Activated CD4-positive, alpha-beta T cell treated with anti-CD3 and anti-CD28 coated beads for 24 hours (primary cell): ENCODE measurements at places on chromosomes 1 and 21.

- no peak for DNase-seq
Measured at GRCh38 chr21:40505681-40506080, 341.3 kb downstream of the DSCAM start.

DNA sequence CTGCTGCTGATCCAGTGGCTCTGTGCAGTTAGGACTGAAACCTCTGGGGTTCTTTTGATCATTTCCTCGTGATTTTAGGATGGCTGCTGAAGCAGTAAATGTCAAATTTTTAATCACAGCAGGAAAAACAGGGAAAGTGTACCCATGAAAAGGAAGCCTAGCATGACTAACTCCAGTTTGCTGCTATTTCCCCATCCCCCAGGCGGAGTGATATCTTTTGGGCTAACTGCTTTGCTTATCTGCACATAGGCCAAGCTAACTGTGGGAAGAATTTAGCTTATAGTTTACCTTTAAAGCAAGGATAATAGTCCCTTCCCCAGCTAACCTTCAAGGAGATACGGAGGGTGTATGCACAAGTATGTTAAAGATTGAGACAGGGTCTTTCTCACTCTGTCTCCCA, 149.8 kb upstream of the TNR start:
- no peak for DNase-seq

- no peak for DNase-seq
Measured at GRCh38 chr21:45699251-45699942, 55.9 kb downstream of the PCBP3 start.

DNA sequence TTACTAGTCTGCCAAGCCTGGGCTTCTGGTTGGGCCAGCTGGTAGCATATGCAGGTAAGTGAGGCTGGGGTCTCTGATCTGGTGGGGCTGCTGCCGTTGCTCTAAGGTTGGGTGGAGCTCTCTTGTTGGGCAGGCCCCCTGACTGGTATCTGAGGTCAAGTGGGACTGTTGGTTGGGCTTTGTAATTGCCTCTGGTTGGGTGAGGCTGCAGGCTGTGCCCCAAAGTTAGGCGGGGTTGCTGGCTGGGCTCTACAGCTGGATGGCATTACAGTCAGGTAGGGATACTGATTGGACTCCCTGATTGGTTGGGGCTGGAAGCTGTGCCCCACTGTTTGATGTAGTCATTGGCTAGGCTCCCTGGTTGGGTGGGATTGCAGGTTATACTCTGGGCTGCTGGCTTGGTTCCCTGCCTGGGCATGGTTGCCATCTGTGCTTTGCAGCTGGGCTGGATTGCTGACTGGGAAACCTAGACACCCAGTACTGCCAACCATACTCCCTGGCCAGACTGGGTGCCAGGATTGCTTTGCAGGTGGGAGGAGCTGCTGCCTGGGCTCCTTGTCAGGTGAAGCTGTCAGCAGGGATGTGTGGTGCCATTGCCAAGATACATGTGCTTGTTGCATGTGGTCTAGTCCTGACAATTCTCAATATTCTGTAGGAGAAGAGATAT, 130.5 kb downstream of the RABGAP1L start:
- DNase-seq, result no peak

DNA sequence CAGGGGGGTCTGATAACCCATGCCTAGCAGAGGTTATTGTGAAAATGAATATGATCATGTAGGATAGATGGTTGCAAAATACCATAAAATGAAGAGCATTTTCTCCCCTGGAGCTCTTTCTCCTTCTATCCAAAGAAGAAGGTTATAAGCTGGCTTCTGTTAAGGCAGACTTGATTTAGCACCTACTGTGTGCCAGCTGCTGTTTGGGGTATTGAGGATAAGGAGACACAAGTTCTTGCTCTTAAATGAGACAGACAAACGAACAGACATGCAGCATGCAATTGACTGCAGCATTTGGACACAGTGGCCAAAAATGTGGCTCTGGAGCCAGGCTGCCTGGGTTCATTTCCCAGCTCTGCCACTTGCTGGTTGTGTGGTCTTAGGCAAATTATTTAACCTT, 39.8 kb upstream of the ID3 start:
- DNase-seq, result no peak

DNA sequence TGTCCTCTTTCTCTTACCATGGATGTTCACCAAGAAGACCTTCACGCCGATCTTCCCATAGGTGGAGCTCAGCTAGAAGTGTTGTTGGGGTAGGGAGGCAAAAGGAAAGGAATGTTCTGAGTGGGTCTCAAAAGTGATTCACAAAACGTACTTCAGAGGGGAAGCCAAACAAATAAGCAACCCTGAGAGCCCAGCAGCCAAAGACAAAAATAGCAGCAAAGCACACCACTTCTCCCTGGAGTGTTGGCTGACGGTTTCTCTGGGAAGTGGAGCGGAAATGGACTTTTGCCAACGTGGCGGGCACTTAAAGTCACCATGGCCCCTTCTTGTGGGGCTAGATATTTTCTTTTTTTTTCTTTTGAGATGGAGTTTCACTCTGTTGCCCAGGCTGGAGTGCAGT, 23.1 kb downstream of the SLC26A9 start:
- no peak for DNase-seq

- DNase-seq, result no peak
Measured at GRCh38 chr1:184517130-184517529, 130.3 kb downstream of the C1orf21 start.

DNA sequence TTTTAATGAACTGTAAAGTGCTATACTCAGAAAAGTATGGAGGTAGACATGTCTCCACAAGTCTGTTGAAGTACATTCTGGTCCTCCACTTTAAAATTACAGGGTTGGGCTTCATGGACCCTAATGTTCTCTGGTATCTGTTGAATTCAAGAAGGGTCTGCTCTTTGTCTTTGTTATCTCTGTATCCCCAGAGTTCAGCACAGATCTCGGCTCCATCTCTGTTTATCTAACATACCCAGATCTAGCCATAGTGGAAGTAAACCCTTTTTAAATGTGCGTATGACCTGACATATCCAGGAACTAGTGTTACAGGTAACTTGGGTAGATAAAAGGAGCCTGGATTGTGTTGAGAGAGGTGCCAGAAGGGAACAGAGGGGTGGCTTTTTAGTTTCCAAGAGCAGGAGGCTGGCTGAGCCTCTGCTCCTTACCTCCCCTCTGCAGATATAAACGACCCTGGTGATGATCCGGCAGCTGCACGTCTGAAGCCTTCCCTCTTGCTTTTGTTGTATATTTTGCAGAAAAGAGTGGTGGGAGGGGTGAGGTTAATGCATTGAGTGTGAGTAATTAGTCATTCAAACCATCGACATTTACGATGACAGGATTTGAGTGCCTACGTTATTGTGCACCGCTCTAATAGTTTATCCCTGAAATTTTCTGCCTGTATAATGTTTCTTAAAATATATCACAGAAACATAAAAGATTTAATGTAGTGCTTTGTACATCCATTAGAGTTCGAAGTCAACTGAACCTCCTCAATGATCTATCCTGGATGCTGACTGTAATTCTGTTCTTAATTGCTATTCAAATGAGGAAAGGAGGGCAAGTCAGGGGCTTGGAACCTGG, 30.8 kb downstream of the ELAVL4 start:
- DNase-seq, result no peak

DNA sequence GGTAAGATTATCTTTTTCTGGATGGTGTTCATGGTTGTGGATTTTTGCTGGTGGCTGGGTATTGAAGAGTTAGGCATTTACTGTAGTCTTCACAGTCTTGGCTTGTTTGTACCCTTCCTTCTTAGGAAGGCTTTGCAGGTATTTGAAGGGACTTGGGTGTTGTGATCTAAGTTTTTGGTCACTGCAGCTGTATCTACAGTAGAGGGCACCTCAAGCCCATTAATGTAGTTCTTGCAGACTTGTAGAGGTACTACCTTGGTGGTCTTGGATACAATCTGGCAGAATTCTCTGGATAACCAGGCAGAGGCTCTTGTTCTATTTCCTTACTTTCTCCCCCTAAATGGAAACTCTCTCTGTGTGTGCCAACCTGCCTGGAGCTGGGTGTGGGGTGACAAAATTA, 155.8 kb upstream of the BRINP3 start:
- DNase-seq, result no peak

DNA sequence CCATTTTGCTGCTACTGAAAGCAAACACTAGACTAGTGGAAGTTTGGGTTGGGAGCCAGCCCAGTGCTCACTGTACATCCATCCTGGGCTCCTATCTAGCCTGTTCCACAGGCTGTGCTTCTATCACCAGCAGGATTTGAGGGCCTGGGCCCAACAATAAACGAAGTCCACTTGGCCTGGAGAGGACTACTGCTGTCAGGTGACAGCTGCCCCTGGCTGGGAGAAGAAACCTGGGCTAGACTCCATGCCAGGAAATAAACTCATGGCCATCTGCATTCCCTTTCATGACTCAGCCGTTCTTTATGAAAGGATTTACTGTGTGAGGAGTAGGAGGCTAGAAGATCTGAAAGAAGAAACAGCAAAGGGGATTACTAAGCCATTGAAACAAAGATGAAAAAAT, 35.5 kb downstream of the COLGALT2 start:
- DNase-seq, result no peak

DNA sequence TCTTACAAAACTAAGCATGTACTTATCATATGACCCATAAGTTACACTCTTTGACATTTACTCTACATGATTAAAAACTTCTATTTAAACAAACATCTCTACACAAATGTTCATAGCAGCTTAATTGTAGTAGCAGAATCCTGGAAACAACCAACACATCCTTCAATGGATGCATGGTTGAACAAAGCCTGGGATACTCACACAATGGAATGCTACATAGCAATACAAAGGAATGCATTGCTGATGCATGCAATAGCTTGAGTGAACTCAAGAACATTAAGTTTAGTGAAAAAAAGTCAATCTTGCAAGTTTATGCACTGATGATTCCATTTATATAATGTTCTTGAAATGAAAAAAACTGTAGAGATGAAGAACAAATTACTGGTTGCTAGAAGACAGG, 686.9 kb downstream of the LRRIQ3 start:
- no peak for DNase-seq

- DNase-seq, result no peak
Measured at GRCh38 chr1:33516891-33517567, 44.6 kb downstream of the ZSCAN20 start.

- DNase-seq, result no peak
Measured at GRCh38 chr1:66711420-66711819, 40.8 kb upstream of the DYNLT5 start.

GRCh38 chr1:230084408-230085177, 17.6 kb downstream of the GALNT2 start:
- DNase-seq, result peak; percentile 58

DNA sequence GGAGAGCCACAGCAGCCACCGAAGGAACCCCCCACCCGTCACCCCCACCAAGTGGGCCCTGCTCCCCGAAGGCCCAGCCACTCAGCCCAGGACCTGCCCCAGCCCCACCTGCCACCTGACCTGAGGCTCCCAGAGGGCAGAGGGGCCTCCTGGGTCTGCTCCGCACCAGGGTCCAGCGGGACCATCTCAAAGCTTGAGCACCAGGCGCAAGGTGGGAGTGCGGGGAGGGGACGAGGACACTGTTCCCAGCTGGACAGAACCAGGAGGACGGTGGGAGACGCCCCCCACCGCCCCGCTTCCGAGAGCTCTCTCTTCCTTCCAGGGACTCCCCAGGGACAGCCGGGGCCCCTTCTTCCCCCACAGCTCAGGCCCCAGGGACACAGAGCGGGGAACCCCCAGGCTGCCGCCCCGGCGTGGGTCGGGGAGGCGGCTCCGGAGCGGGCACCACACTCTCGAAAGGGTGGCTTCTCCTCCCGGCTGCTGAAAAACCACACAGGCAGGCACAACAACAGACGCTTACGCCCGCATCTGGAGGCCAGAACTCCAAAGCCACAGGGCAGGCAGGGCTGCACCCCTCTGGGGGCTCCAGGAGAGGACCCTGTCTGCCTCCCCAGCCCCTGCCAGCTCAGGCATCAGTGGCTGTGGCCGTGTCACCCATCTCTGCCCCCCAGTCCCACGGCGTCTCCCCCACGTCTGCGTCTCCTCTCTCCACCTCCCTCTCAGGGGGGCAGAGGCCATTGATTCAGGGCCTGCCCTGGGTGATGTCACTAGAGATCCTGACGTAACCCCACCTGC, 1.9 kb upstream of the TTLL10 start:
- DNase-seq, result no peak
